ENCODE measurements at places on chromosomes 7 and 10.

DNA sequence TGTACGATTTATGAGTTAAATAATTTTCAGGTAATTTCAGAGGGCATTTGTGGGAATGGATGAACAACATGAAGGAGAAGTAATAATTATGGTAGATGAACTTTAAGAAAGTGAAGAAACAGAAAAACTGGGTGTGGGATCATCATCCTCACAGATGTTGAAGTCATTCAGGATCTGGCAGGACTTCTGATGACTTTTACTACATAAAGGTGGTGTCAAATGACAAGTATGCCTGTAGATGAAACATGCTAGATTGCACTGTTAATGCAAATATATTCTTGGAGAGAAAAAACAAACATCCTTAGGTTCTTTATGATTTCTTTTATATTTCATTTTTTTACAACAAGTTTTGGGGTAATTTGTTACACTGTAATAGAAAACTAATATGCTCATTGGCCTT lies 230.2 kb downstream of the PCLO start:
- DNase-seq: no peak

- DNase-seq: no peak
These were observed 105.0 kb downstream of the OTUD1 start for GRCh38 chr10:23543691-23544380.

GRCh38 chr10:72375173-72375572 lies 20.5 kb upstream of the DNAJB12 start:
- no peak for DNase-seq

GRCh38 chr10:63723741-63724140 lies 202.5 kb downstream of the REEP3 start:
- no peak for DNase-seq

- DNase-seq: no peak
These were observed 83.7 kb downstream of the MBL2 start for GRCh38 chr10:52688899-52689298.

DNA sequence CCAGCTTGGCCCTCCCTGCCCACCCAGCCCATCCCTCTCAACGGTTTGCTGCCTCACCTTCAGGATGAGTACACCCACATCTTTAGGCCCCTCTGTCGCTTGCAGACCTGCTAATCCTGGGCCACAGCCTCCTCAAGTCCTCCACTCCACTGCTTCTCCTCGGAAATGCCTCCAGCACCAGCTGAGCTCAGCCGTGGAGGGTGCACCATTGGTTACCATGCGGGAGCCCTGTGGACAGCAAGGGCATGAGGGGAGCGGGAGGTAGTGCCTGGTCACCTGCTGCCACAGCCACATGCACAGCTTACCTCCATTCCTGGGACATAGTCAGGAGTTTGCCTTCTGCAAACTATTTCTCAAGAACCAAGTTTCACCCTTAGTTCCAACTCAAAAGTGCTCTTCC lies 286.3 kb upstream of the ZMIZ1 start:
- no peak for DNase-seq

DNA sequence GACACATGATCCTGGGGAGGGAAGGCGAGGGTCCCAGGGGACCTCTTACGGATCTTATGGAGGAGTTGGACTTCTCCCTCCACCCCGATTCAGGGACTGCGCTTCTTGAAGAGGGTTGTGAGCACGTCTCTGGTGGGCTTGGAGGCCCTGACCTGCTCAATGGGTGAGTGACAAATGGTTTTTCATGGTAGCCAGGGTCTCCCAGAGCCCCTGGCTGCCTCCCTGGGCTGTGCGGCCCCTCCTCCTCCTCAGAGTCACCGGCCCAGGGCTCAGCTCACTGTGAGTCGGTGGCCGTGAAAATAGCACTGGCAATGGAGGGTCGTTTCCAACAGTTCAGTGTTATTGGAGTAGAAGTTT lies 26.6 kb downstream of the INPP5A start:
- DNase-seq: no peak

DNA sequence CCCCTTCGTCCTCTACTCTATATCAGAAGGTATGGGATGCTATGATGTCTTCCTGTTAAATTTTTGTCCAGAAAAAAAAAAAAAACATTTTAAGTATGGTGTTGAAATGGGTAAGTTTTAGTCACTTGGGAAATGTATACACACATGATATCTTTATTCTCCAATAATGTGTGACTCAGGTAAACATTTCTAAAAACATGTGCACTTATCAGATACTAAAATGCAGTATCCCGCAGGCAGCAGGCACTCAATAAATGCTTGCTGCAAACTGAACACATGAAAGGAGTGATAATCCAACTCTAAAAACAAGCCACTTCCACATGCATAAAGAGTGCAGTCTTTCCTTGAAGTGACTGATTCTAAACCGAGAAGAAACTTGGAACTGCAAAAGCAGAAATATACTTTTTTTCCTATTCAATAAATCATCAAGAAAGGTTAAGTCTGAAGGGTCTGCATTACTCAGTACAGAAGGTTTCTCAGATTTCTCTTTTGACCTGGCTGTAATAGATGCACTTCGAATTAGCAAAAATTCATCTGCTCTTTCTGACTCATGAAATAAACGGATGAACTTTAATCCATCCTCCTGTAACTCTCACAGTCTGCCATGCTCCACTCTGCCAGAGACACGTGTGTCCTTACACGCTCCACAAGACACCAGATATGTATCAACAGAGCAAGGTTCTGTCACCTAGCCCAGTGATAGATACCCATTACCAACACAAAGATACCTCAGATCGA lies 84.0 kb downstream of the HIPK2 start:
- no peak for DNase-seq

GRCh38 chr10:22623633-22624253 lies 90.6 kb downstream of the PIP4K2A start:
- no peak for DNase-seq

DNA sequence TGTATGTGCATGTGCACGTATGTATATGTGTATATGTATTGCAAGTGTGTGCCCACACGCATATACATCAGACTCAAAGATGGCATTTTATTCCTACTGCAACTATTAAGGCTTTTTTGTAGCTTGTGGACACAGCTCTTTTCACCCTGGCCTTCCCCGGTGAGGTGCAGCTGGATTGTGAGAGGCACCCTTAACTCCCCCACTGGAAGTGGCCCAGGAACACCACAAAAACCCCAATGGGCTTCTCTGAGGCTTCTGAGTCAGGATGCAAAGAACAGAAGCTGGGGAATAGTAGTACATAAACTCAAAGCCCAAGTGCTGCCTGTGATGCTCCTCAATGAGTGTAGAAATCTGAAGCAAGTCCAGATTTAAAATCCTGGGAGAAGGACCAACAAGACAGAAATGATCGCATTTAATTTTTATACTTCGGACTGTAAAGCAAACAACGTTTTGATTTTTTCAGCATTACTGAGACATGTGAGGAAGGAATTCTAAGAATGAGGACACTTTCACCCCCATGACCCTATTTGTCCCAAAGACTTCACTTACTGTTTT lies 369.2 kb upstream of the MGMT start:
- no peak for DNase-seq

DNA sequence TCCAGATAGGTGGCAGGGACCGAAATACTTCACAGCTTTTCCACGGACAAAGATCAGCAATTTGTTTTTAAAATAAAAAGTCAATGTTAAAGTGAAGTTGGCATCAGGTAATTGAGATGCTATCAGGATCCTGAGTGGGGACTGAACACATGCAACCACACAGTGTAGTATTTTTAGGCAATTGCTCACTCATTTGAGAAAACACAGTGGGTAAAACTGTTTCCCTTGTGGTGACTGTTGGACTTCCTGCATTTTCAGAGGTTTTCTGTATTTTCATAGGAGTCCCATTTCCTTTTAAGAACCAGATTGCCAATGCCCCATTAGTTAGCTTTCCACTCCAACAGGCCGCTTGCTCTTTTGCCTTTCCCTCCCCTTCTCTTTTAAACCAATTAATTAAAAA lies 159.5 kb upstream of the ZNF32 start:
- no peak for DNase-seq

- no peak for DNase-seq
These were observed 232.2 kb downstream of the TMEM178B start for GRCh38 chr7:141306081-141306480.

- DNase-seq: no peak
These were observed 359.3 kb downstream of the HGF start for GRCh38 chr7:81410471-81411117.

DNA sequence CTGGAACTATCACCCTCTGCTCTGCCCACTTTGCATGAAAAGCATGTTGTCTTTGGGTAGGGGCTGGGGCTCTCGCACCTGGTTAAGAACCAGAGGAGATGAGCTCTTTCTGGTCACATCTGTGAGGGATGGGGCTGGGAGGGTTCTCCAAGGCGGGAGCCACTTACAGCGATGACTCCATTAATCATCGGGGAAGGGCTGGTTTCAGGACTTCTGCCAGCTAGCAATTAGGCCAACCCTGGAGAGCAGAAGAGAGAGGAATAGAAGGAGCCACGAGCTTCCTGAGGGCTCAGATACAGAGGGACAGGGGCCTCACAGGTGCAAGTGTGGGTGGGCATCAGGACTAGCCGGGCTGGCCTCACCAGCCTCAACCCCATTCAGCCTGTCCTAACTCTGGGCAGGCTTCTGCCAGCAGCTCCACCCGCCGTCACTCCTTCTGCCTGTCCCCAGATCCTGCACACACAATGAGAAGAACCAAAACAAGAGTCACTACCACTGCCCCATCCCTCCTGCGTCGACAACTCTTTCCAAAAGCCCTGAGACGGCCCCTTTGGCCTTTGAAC lies 8.4 kb downstream of the AQP1 start:
- DNase-seq: no peak

DNA sequence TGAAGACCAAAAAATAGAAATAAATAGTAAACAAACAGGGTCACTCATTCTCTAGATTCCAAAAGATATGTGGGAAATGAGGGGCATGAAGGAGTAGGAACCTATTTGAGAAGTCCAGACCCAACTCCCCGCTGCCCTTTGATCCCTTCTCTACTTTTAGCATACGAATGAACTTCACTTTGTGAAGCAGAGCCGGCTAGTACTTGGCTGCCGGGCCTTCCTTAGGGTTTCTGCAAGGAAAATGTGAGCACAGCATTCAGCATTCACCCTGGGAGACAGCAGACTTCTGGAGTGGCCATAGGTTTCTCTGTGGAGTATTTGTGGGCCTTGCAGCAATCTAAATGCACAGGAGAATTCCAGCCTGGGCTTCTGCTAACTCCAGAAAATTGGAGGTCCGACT lies 76.3 kb upstream of the PRKAR2B start:
- no peak for DNase-seq

GRCh38 chr10:103816431-103816830 lies 38.9 kb downstream of the SH3PXD2A start:
- DNase-seq: no peak

GRCh38 chr10:773562-774161 lies 84.2 kb upstream of the DIP2C start:
- DNase-seq: no peak
